ENCODE measurements at places on chromosomes 13 and 19.

DNA sequence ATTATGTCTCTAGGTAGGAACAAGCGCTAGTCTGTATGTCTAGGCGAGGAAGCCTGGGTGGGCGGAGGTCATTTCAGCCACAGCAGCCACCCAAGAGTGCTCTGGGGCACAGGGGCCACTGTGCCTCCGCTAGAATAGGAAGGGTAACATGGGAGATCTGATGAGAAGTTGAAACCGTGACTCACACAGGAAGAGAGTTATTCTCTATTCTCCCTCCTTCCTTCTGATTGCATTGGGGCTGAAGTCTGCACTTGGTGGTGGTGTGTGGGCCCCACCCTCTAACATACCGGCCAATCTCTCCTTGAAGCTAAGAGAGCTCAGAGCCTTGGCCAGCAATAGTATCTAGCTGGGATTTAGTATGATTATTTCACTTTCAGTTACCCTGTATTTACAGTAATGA lies 20.3 kb upstream of the GGACT start:
- DNase-seq: no peak

- DNase-seq: no peak
These were observed 51.5 kb upstream of the GTF3A start for GRCh38 chr13:27372896-27373295.

- no peak for DNase-seq
These were observed 906 bp downstream of the FXYD5 start for GRCh38 chr19:35155441-35155840.

- no peak for DNase-seq
These were observed 12.6 kb upstream of the ZNF681 start for GRCh38 chr19:23771316-23771715.

DNA sequence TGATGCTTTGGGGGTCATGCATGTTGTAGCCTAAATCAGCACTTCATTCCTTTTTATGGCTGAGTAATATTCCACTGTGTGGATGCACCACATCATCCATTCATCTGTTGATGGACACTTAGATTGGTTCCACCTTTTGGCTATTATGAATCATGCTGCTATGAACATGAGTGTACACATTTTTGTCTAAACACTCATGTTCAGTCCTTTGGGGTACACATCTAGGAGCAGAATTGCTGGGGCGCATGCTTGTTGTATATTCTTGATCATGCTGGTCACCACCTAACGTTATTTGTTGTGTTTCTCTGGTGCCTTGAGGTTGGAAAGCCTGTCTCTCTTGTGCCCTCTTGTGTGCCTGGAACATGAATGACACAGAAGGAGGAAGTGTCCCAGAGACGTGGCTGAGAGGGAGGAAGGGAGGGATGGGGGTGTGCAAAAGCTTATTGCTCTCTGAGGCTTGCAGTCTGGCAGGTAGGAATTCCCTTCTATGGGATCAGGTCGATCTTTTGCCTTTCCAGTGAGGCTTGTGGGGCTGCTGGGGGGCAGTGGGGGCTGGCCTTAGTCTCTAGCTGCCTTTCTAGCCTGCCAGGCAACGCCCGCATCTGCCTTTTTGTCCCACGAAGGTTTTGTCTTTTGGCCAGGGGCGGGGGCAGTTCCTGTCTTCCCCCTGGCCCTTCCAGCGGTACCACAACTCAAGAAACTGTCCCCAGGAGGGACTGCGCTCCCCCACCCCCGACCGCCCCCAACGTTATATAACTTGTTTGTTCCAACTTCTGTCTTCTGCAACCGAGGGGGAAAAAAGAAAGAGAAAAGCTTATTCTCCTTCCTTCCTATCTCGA lies 7.6 kb downstream of the KLHL26 start:
- DNase-seq: no peak

DNA sequence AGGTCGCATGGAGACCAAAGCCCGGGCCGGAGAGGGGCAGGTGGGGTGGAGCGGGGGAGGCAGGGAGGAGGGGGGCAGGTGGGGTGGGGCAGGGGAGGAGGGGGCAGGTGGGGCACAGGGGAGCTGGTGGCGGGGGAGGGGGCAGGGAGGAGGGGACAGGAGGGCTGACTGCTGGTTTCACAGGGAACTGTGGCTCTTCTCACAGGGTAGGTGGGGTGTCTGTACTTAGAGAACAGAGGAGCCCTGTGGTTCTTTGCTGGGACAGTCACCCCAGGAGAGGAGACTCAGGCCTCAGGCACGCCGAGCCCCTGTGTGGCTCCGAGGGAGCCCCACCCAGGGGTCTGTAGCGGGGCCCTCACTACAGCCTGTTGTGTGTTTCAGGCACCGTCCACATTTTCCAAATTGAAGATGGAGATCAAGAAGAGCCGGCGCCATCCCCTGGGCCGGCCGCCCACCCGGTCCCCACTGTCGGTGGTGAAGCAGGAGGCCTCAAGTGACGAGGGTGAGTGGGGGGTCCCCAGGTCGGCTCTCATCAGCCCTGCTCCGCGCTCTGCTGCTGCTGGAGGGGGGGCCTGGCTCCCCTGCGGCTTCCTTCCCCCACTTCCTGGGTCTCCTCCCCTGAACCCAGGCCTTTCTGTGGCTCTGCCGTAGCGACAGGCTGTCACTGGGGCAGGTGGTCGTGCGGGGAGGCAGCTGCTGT lies 162.7 kb downstream of the KDM4B start:
- DNase-seq: no peak

- DNase-seq: no peak
These were observed 82.0 kb downstream of the MYO16 start for GRCh38 chr13:108711386-108711785.

GRCh38 chr13:66689037-66689619 lies 541.0 kb downstream of the PCDH9 start:
- DNase-seq: no peak

GRCh38 chr19:39196860-39197562 lies at the start of gene NCCRP1:
Gene NCCRP1 (plus strand): TSS chr19:39196964. CDS start chr19:39196983, 19 bp downstream.
- DNase-seq: no peak

- DNase-seq: no peak
These were observed 16.8 kb upstream of the CELF5 start for GRCh38 chr19:3207461-3208242.

- no peak for DNase-seq
These were observed 3.0 kb downstream of the ZMYM2 start for GRCh38 chr13:19961489-19961888.

GRCh38 chr19:56170261-56170660 lies 5.5 kb upstream of the GALP start:
- DNase-seq: no peak

GRCh38 chr13:72959643-72960042 lies 99.2 kb upstream of the KLF5 start:
- no peak for DNase-seq

DNA sequence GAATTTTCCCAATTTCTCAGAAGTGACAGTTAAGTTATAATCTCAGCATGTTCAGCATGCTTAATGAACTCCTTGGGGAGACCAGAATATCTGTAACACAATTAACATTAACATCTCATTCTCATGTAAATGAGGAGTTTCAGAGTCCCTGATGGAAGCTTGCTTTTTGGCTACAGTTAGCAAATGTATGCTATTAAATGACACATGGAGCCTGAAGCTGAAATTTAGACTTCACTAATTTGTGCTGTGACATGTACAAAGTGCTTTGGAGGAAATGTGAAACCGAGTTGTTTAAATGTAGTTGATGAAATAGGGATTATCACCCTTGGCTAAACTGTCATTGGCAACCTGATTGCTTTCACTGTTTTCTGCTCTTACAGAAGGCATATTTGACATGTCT lies 2265.1 kb upstream of the PCDH20 start:
- no peak for DNase-seq

GRCh38 chr13:73656863-73657262 lies 477.3 kb downstream of the KLF12 start:
- DNase-seq: no peak

DNA sequence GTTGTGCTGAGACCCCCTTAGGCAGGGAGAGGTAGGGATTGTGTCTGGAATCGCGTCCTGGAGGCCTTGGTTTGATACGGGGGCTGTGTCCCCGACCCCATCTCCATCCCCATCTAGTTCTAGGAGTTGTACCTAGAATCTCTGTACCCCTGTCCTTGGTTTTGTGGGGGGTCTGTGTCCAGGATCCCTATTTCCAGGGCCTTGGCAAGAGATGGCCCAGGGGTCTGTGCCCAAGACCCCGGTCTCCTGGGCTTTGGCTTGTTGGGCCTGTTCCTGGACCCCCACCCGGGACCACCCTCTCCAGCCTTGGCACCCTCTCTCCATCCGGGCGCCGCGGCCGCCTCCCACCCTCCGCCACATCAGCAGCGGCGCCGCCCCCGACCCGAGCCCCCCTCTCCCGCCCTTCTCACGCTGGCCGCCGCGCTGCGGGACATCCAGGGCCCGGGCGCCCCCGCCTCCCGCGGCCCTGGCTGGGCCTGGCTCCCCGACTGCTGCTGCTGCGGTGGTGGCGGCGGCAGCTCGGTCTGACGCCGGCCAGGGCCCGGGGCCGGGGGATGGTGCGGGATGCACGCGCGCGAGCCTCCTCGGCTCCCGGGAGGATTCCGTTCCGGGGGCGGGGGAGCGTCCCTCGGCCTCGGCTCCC lies at the start of gene NUMBL:
NUMBL (minus strand) TSS at position 602 of the 643 bp plus-strand sequence; CDS start at position 434, 168 bp downstream.
- no peak for DNase-seq

DNA sequence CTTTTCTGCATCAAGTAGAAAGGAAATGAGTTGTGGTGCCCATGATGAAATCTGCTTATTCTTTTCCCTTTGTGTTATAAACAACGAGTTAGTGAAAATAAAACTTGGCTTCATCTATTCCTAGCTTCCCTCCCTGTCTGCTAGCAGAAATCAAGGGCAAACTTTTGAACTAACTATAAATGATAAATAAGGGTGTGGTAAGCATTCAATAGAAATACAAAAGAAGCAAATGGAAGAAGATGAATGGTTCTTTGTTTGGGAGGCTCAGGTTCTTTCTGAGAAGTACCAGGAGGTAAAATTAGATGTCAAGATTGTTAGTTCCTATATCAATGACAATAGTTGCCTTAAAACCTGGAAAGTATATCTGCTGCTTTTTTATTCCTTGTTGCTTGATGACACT lies 275.3 kb upstream of the PRR20A start:
- DNase-seq: no peak

DNA sequence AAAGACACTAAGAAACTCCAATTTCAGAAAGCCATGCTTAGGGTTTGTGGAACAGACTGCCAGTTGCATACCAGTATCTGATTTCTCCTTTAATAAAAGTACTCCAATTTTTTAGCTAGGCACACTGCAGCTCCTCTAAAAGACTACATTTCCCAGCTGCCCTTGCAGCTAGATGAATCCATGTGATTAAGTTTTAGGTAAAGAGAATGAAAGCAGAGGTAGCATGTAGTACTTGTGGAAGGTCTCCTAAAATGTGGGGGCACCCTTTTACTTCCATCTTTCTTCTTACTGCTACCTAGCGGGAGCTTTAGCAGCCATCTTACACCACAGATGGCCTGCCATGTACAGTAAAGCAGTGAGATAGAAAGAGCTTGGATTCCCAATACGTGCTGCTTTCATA lies 33.0 kb upstream of the TSC22D1 start:
- DNase-seq: no peak

GRCh38 chr19:4539693-4540581 lies at the start of gene LRG1:
Gene LRG1 (minus strand): TSS chr19:4540036. CDS start chr19:4540013, 23 bp downstream.
- no peak for DNase-seq

GRCh38 chr19:889662-890295 lies 3.2 kb downstream of the MED16 start:
- no peak for DNase-seq

GRCh38 chr19:9353011-9353410 lies 9.8 kb upstream of the ZNF177 start:
- no peak for DNase-seq

DNA sequence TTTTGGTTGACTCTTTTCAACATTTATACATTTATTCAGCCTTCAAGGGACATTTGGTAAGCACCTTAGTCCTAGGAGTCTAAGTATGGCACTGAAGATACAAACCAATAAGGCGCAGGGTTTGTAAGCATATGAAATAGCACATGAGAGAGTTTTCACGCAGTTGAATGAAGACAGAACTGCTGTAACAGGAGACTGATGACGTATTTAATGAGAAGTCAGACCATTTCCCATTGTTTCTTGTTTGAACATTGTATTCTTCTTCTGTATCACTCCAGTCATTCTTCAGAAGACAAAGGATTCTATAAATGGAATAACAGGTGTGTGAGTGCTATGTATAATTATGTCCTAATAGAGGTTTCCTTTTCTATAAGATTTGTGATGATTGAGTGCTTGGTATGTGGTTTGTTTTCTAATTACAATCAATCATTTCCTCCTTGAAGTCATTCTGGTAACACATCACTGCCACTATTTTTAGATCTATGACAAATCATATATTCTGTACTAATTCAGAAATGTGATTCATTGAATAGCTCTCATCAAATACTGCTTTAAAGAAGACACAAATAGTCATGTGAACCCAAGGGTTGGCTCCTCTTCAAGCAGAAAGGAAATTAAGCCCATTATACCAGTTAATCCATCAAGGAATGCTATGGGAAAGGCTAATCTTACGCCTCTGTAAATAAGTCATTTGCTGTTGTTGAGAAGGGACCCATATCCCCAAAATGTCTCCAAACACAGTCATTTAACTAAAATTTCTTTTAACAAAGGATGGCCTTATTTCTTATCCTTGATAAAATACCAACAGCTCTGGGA lies 222.8 kb upstream of the NBEA start:
- no peak for DNase-seq

GRCh38 chr13:68199271-68199670 lies 969.1 kb upstream of the PCDH9 start:
- no peak for DNase-seq

GRCh38 chr13:20149762-20150161 lies 11.1 kb downstream of the GJA3 start:
- no peak for DNase-seq

GRCh38 chr19:48618278-48618915 lies 581 bp downstream of the RPL18 start:
- DNase-seq: no peak
